ENCODE measurements at places on chromosomes 2 and 18.

DNA sequence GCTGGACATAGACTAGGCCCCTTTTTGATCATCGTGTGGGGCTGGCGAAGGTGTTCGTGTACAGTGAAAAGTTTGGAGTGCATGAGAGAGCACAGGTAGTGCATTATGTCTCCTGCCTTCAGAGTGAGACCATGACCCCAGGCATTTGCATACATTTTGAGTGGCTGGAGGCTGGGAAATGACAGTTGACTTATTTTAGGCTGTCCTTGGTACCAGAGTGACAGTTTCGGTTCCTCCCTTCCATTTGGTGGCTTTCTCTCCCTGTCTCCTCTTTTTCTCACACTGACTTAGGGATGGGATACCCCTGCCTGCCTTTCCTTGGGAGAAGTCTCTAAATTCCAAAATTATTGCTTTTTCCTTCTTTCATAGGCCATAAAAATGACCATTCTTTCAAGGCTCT is 20.1 kb downstream of the SERPINB12 start:
- DNase-seq, result no peak

DNA sequence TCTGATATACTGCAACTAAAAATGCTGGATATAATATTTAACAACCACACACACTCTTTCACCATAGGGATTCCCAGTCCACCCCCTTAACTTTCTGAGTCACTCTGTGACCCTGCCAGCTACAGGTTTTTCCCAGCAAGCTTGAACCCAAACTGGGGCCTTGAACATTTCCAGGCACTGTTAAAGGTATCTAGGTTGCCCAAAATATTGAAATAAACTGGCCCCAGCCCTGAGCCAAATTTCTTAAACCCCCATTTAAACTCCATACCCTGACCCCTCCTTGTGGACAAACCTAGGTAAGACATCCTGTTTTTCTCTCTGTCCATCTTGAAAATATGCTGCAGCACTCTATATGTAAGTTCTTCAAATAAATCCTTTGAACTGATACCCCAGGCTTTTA is 19.7 kb upstream of the DCTN1 start:
- no peak for DNase-seq

DNA sequence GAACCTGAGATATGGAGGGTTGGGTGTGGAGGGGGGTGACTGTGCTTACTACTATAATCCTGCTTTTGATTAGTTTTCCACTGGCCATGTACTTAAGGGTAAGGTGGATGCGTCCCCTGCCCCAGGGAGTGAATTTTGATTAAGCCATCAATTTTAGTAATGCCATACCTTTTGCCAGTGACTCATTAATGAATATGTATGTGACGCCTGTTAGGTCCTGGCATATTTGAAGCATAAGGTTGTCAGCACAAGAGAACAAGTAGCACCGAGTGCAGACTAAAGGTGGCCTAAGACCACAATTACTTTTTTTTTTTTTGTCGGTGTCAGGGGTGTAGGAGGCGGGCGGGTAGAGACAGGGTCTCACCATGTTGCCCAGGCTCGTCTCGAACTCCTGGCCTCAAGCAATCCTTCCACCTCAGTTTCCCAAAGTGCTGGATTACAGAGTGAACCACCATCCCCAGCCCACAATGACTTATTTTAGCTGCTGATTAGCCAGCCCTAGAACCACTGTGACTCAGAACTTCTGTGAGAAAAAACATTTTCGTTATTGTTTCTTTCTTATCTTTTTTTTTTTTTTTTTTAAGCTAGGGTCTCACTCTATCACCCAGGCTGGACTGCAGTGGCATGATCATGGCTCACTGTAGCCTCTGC is 7.0 kb downstream of the TANC1 start:
- peak; percentile 54 for DNase-seq

DNA sequence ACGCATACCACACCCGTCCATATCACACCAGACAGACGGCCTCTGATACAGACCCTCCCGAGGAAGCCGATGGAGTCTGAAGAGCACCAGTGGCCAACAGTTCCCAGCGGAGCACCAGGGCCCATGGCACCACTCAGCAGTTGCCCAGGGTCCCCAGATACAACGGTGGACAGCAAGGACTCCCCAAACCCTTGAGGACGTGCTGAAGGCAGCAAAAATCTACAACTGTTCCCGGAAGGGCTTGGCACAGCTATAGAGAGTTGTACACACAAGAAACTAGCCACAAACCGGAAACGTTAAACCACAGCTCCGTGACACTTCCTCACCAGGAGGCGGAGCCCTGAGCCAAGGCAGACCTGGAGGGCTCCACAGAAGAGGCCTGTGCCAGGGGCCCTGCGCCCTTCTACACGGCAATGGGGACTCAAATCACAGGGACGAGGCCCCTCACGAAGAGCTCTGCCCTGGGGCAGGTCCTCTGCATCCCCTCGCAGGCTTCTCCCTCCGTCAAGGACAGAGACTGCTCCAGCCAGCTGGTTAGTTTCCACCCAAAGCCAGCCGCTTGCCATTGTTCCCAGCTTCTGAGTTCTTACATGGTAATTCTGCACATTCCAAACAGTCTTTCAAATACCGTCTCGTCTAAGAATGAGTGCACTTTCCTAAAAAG is 133.4 kb downstream of the HDAC4 start:
- DNase-seq, result no peak

DNA sequence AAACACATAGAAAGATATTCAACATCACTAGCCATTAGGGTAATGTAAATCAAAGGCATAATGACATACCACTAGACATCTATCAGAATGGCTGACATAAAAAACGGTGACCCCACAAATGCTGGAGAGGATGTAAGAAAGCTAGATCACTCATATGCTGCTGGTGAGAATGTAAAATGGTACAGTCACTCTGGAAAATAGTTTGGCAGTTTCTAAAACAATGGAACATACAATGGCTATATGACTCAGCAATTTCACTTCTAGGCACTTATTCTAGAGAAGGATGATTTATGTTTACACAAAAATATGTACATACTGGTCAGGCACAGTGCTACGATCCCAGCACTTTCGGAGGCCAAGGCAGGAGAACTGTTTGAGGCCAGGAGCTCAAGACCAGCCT is 87.3 kb downstream of the COLEC12 start:
- DNase-seq, result no peak

DNA sequence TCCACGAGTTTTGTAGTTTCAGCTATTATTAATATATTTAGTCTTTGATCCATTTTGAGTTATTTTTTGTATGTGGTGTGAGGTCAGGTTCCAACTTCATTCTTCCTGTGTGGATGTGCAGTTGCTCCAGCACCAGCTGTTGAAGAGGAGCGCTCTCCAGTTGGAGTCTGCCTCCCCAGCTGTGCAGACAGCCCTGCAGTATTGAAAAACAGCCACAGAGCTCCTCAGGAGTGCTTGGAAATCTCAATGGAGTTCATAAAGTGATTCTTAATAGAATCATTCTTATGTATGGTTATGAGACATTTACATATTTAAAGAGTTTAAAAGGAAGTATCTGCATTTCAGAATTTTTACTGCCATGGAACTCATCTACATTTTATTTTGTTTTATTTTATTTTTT is 17.3 kb downstream of the DGKD start:
- no peak for DNase-seq

- no peak for DNase-seq
Measured at GRCh38 chr2:64537991-64538390, 13.9 kb downstream of the AFTPH start.

DNA sequence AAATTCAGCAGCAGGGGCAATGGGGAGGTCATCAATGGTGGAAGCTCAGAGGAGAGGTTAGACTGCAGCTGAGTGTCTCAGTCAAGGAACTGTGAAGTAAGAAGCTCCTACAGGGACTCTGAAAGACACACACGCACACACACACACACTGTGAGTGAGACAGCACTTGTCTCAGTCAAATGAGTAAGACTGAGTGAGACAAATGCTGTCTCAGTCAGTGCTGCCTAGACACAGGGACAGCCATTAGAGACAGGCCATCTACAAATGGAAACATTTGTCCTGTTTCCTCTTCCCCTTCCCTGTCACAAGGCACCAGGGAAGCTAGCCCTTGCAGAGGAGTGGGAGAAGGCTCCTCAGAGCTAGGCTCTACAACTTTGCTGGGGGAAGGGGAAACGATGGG is 577.4 kb upstream of the GCFC2 start:
- DNase-seq, result no peak

DNA sequence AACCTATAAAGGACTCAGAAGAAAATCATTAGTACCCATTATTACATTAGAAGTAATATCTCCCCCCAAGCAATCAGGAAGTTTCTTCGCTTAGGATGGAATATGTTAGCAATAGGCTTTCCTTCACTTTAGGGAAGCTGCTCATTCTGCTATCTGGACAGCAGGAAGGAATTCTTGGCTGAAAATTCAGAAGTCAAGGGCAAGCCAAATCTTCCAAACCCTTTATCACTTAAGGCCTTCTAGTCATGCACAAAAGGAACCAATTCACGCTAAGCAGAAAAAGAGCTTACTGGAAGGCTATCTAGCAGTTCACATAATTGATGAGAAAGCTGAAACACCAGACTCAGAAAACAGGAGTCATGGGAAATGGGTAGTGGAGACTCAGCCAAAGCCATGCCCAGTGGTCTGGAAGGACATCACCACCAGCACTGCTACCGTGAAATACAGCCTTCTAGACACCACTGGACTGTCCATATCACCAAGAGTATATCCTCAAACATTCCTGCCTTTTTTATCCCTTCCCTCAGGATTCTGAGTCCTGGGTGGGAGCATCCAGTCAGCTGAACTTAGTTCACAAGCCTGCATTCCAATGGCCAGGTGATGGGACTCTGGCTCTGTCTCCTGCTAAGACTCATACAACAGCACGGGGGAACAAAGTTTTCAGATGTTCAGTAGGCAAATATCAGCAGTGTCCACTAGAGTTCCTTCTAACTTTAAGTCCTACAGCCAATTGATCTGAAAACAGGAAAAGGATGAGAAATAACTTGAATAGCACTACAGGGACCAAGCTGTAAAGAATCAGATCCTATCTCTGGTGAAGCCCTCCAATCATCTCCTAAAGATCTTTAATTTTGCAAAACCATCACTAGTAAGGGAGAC is 14.8 kb upstream of the ADAM17 start:
- DNase-seq, result no peak

All from posterior cingulate gyrus (tissue), 11 donors.